ENCODE measurements at places on chromosomes 3 and 15. TPM values are rescaled to one million over a fixed set of nuclear protein-coding genes. Genes with fewer than 3 reads are reported as not detected.

DNA sequence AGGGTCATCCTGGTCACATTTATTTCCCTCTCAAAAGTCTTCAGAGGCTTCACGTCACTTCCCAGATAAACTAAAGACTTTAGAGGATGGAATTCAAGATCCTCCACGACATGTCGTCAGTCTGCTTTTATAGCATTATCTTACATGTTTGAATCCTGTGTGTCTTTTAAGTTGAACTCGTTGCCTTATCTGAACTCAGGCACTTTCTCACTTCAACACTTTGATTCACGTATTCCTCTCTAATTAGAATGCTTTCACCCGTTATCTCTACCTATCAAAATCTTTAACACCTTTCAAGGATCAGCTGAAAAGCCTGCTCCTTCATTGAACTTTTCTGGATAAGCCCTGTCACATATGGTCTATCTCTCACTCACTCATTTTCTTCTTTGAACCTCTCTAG, 97.1 kb downstream of the MAP2K5 start:
- DNase-seq, result no peak

DNA sequence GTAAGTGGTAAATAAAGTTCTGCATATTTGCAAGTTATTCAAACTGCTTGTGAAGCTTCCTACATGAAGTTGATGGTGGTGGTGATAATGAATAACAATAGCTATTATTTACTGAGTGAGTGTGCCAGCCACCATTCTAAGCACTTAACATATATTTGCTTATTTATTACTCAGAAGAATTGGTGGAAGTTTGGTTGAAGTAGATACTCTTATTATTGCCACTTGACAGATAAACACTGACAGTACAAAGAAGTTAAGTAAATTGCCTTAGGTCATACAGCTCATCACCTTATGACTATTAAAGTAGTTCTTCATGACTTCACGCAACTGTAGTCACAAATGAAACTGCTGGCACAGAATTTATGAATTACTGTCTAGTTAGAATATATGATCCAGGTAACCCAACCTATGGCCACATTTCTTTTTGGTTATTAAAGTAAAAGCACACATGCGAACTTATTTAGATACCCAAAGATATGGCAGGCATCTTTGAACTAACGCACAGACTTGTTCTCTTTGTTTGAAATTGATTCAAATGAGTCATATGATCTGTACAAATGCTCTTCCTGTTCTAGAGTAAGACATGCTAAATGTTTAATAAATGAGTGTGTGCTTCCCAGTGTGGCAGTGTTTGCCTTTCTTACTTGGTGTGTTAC, 99.8 kb upstream of the NR2F2 start:
- peak; percentile 8 for DNase-seq

GRCh38 chr15:43880406-43881194, 53.8 kb downstream of the WDR76 start:
- peak; percentile 5 for DNase-seq

LIPC gene
- not detected for total RNA-seq

DNA sequence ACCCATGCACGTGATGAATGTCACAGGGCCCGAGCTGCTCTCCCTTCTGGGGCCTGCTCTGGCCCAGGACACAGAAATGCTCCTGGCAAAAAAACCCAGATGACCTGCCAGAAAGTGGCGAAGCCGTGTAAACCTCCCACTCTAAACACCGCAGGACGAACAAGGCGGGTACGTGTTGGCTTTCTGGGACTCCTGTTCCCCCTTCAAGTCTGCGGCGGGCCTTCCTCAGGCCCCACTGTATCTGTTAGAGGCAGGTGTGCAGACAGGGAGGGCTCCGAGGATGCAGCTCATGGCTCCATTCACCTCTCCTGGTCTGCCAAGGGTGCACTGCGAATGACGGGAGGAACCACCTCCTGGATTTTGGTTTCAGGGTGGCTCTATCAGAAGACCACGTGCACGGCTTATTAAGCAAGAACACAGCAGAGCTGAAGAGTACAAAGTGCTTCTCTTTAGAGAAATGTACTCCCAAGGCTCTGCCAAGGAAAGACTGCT, 173.8 kb downstream of the ADAMTS17 start:
- DNase-seq, result no peak

GRCh38 chr15:37015035-37015434, 85.3 kb downstream of the MEIS2 start:
- no peak for DNase-seq

DNA sequence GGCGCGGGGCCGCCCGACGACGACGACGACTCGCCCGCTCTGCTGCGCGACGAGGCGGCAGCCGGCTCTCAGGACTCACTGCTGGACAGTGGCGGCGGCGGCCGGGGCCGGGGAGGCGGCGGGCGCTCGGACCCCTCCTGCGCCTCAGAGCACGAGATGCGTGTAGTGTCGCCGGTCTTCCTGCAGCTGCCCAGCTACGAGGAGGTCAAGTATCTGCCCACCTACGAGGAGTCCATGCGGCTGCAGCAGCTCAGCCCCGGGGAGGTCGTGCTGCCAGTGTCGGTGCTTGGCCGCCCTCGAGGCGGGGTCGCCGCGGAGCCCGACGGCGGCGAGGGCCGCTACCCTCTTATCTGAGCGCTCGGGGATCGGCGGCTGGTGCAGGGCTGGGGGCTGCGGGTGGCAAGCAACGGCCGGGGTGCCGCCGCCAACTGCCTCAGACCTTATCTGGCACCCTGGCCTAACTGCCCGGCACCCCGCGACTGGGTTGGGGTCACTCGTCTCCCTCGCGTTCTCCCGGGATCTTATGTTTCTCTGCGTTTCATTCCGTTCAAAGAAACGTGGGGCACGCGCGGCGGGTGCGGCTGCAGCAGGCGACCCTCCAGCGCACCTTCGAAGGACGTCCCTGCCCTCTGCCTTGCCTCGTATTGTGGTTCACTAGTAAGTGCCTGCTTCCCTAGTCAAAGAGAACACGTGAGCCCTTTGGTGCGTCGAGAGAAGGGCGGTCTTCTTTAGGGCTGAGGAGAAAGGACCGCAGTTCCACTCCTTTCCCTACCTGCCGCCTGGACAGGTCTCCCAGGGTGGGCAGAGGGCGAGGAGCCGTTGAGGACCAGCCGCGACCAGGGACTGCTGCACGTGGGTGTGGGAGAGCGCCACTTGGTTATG, 1.0 kb downstream of the C3orf80 start:
- DNase-seq, result no peak
